Stimulated activated CD4-positive, alpha-beta T cell treated with anti-CD3 and anti-CD28 coated beads, Interleukin-4, amount 100 ng/mL, for 48 hours (primary cell): ENCODE measurements at places on chromosomes 5 and 9.

DNA sequence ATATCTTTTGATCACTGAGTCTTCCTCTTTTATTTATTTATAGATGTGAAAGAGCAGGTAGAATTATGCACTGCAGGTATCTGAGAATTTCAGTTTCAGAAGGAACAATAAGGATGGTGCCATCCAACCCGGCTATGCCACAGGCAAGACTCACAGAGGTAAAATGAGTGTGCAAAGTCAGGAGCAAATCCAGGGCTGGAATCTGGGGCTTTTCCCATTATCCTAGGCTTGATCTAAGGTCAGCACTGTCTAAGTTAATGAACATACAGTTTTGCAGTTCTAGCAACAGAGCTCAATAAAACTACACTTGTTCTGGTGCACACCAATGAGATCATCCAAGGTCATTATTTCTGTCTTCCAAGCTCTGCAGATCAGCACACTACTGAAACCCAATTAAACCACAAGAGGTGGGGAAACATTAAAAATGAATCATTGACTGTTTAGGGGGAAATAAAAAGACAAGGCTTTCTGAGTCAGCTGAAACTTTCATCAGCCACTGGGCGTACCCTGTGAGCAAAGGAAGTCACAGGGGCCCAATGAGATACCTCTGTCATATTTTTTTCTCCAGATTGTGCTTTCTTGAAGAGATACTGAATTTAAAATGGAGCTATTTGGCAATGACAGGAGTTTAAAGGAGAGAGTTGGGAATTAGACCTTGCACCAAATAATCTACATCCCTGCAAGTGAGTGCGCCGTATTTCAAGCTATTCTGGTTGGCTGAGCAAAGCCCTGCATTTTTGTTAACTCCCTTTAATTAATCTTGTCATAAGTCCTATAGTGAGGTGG is 662.2 kb upstream of the ZNF608 start:
- DNase-seq: no peak

DNA sequence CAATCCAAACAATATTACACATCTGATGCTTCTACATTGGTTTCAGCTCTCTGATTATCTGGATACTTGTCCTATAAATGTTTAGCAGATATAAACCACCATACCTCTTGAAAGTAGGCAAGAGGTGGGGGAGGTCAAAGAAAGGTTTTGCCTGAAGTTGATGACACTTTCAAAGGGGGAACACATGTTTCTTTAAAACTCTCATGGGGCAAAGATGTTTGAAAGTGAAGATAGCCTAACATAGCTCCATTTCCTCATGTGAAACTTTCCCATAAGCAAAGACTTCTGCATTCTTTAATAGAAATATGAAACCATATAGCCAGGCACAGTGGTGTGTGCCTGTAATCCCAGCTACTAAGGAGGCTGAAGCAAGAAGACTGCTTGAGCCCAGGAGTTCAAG is 62.1 kb downstream of the CETN3 start:
- no peak for DNase-seq

DNA sequence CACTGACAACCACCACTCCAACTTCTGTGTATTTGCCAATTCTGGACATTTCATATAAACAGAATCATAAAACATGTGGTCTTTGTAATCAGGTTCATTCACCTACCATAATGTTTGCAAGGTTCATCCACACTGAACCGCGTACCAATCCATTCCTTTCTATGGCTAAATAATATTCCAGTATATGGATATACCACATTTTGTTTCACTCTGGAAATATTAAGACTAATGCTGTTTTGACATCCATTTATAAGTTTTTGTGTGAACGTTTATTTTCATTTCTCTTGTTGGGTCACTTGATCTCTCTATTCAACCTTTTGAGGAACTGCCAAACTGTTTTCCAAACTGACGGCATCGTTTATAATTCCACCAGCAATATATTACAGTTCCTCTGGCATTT is 26.3 kb upstream of the RNF38 start:
- DNase-seq: no peak

GRCh38 chr9:132348676-132349075 is 6.1 kb downstream of the SETX start:
- no peak for DNase-seq

- no peak for DNase-seq
These were observed 31.0 kb upstream of the TENT4A start for GRCh38 chr5:6682239-6682638.

GRCh38 chr5:108320231-108320630 is 61.7 kb downstream of the FBXL17 start:
- DNase-seq: no peak

- DNase-seq: no peak
These were observed 206.8 kb upstream of the ATP10B start for GRCh38 chr5:161058781-161059180.

DNA sequence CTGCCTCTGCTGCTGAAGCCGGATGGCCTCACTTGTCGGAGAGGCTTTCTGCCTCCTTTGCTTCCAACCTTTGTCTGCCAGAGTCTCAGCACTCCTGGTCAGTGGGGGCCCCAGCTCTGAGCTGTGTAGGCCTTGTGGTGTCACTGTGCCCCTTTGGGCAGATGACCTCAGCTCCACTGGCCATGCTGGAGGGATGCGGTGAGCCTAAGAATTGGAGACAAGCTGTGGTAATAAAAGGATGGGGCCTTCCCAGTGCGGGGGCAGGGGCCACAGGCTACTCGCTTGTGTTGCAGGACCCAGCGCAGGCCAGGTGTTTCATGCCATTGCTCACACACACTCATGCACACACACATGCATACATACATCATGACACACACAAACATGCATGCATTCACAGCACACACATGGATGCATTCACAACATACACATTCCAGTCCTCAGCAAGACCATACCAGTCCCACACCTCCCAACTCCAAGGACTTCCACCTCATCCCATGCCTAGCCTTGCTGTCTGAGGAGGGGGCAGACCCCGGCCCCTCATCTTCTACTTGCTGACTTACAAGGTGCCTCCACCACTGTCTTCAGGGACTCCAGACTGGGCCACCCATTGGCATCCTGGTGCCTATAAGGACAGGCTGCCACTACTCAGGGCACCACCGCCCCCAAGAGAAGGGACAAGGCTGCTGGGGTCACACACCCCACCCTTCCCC is 237.7 kb downstream of the SYK start:
- no peak for DNase-seq
